ENCODE measurements at places on chromosomes 5 and 9. TPM values are rescaled to one million over a fixed set of nuclear protein-coding genes. Genes with fewer than 3 reads are reported as not detected.

Gene AK6
- 49.1 TPM for polyA plus RNA-seq

Gene SH2D3C
- 32.4 TPM for polyA plus RNA-seq

Gene SUSD1
- polyA plus RNA-seq: 9.2 TPM

Gene PROP1
- not detected for polyA plus RNA-seq

Gene CDH10
- not detected for polyA plus RNA-seq

Gene TSSK1B
- polyA plus RNA-seq: not detected
